ENCODE measurements at places on chromosomes 2 and 18.
A peak's percentile ranks its signal among the peaks of the same experiment; 100 is the strongest.

DNA sequence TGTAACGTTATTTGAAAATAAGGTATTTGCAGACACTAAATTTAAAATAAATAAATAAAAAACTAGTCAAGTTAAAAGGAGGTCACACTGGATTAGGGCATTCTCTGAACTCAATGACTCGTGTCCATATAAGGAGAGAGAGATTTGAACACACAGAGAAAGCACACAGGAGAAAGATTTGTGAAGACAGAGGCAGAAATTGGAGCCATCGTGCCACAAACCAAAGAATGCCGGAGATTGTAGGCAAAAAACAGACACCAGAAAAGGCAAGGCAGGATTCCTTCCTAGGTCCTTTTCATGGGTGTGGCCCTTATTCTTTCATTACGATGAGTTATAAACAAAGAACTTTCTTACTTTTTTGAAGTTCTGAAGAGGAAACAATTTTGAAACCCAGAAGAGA lies 981.5 kb downstream of the DCDC2C start:
- DNase-seq = no peak

GRCh38 chr2:183348492-183348891 lies 224.2 kb downstream of the NUP35 start:
- no peak for DNase-seq

GRCh38 chr18:3294435-3295080 lies 32.6 kb downstream of the MYL12B start:
- no peak for DNase-seq

DNA sequence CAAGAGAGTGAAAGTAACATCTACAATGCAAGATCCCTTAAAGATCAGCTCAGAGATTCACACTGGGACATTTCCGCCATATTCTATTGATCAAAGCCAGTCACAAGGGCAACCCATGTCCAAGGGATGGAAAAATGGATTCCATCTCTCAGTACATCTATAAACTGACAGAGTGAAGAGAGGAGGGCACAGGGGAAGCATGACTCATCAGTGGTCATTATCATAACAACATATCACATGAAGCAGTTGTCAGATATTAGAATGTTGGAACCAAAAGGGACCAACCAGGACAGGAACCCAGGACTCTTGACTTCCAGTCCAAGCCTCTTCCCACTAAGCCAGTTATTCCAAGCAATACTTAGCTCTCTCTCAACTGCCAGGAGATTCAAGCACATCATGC lies 54.9 kb upstream of the IGFBP2 start:
- DNase-seq = no peak

DNA sequence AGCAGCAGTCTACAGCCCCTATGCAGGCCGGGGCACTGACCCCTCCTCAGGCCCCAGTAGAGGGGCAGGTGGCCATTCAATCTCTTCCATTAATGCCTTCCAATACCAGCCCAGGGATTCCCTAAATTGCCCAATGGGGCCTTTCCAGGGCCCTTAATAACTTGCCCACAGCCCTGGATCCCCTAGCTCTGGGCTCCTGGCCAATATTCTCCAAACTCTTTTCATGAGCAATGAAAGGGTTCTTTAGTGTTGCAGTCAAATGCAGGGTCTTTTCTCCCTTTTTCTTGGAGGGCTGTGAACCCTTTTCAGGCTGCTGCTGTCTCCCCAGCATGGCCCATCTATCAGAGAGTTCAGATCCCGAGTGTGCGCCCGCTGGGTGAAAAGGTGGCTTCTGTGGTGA lies 41.3 kb upstream of the SLC1A4 start:
- no peak for DNase-seq

- DNase-seq = no peak
Observed at GRCh38 chr2:84435345-84436025, 23.6 kb downstream of the SUCLG1 start.

- no peak for DNase-seq
Observed at GRCh38 chr2:6667326-6667725, 198.4 kb downstream of the CMPK2 start.

- DNase-seq = no peak
Observed at GRCh38 chr18:78980279-78980771, 707 bp downstream of the SALL3 start.

DNA sequence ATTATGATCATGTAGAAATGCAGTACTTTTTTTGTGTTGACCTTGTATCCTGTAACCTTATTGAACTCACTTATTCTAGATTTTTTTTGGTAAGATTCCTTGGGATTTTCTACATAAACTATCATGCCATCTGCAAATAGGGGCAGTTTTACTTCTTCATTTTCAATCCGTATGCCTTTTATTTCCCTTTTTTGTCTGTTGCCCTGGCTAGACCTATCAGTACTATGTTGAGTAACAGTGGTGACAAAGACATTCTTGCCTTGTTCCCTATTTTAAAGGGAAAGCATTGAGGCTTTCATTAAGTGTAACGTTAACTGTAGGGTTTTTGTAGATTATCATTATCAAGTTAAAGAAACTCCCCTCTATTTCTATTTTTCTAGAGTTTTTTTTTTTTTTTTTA lies 92.3 kb downstream of the LYPD1 start:
- DNase-seq = no peak

- no peak for DNase-seq
Observed at GRCh38 chr2:127330753-127331152, 36.8 kb upstream of the ERCC3 start.

DNA sequence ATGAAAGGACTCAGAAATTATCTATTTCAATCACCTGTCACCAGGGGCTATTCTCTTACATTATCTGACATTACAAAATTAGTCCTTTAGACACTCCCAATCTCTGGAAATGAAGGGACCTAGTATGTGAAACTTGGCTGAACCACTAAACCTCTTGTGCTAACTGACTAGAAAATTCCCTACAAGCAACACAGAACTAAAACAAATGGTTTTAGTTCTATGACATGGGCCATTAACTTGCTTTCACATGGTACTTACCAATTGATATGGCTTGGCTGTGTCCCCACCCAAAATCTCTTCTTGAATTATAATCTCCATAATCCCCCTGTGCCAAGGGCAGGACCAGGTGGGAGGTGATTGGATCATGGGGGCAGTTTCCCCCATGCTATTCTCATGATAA lies 16.6 kb downstream of the SERPINE2 start:
- DNase-seq = no peak

DNA sequence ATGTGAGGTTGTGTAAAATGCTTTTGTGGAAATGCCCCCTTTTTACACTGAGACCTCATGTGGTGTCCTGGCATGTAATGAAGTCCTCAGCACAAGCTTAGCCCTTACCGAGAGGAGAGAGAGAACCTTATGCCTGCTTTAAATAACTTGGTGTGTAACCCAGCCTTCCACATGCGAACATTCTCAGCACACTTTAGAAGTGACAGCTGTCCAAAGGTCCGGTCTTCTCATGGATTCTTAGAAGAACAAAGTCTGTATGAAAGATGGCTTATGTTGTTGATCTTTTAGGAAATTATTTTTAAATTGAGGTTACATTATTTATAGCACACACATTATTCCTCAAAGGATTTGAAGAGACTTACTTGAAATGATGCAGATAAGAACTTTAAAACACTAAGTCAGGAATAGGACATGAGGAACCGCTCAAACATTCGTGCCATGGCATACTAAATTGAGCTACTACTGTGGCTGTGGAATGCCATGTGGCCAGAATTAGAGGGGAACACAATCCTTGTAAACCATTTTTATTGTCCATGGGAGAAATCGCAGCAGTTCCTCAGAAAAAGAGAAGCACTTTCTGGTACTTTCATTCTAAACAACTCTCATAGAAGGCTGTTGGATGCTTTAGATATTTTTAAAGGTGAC lies 79.6 kb downstream of the WDSUB1 start:
- DNase-seq = no peak

DNA sequence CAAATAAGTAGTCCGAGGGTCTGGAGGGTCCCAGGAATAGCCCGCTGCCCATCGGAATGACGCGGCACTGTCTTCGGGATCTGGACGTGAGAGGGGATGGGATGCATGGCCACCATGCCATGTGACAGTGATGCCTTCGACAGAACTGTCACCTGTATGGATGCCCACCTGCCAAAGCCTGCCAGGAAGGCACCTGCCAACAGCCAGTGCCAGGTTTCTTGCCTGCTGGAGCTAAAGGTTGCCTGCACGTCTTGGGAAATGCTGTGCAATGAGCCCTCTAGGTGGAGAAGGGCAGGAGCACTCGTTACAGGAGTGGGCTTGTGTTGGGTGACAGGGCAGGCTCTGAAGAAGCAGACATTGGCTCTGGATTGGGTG lies 20.5 kb downstream of the GPR35 start:
- DNase-seq = no peak

DNA sequence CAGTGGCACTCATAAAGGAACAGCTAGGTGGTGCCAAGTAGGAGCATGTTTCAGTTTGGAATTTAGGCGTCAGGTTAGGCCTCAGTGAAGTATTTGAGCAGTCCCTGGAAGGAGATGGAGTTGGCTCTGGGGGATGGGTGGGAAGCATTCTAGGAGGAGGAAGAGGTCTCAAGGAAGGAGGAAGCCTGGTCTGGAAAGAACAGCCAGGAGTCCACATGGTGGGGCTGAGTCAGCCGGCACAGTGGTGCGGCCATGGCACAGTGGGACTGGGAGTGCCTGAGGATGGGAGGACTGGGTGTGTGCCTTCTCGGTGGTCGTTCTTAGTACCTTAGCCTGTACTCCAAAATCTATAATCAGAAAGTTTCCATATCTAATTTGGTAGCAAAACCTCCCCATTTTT lies 373.3 kb downstream of the PTPRM start:
- DNase-seq = no peak

DNA sequence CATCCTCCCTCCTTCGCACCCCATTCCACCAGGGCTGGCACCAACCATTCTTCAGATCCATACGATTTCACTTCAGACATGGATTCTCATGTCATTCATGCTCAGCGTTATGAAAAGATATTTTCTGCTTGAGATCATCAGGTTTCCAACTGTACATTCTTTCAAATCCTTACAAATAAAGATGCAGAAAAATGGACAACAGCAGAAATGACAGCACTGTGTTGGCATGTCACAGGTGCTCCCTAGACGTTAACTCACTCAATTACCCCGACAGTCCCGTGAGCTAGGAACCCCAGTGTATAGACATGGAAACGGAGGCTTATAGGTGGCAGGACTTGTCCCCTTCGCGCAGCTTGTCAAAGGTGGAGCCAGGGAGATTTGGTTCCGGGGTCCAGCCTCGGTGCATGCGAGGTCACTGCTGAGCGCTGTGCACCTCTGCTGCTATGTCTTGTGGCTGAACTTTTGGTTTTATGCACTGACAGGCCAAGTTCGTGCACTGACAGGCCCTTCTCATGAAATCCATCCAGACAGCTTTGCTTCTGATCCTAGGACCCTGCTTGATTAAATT lies 17.7 kb downstream of the FHL2 start:
- DNase-seq = no peak

DNA sequence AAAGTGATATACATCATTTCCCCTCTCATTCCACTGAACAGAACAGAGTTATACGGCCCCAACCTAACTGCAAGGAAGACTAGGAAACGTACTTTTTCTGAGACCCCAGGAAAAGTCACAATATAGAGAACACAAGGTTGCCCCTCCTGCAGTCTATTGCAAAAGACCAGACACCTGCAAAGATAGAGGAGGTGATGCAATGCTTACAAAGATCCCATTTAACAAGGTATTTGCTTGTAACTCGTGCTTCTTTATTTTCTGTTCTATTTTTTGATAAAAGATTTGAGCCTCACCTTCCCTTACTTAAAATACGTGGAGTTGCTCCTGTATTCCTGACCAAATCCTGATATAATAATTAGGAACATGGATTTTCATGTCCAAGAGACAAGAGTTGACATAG lies 793.0 kb upstream of the ID2 start:
- no peak for DNase-seq

GRCh38 chr2:8684540-8684877 lies 2.7 kb downstream of the ID2 start:
- DNase-seq = peak; percentile 68

DNA sequence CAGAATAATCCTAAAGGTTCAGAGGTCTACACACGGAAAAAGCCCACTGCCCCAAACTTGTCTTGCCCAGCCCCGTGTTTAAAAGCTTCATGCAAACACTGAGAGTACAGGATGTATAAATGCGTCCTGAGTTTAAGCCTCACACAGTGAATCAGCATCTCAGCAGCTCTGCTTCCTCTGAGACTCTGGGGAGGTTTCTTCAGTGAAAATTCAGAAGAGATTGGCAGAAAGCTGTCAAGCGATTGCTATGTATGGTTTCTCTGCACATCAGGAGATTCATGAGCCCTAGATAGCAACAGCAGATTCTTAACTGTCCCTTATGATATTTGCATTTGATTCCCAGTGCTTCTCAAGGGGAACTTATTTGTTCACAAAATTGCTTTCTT lies 27.1 kb downstream of the CRACDL start:
- DNase-seq = no peak
